Sciatic nerve (tissue), 2 donors: ENCODE measurements at places on chromosomes 5 and 9. TPM values are rescaled to one million over a fixed set of nuclear protein-coding genes. Genes with fewer than 3 reads are reported as not detected.

ADGRV1 gene
- 1.7 TPM for total RNA-seq

DNA sequence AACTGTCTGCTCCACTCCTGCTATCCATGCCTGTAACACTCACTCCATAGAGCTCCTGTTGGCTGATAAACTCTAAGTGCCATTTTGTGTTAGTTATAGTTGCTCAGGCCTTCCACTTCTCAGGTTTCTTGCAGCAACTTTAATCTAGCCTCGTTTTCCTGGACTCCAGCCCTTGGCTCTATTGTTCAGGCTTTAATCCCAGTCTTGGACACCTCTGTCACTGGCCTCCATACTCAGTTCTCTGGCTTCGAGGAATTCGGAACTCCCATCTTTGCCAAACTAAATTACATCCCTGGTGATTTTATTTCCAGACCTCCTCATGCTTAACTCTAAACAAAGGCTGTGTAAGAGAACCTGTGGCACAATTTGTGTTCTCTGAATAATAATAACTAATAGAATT lies 39.8 kb downstream of the EMB start:
- DNase-seq, result no peak

- peak; percentile 86 for DNase-seq
These were observed 157.8 kb downstream of the RGS3 start for GRCh38 chr9:113621309-113621791.

GRCh38 chr5:88399561-88399960 lies 130.9 kb upstream of the TMEM161B start:
- DNase-seq, result no peak
